ENCODE measurements at places on chromosomes 16 and 17.

DNA sequence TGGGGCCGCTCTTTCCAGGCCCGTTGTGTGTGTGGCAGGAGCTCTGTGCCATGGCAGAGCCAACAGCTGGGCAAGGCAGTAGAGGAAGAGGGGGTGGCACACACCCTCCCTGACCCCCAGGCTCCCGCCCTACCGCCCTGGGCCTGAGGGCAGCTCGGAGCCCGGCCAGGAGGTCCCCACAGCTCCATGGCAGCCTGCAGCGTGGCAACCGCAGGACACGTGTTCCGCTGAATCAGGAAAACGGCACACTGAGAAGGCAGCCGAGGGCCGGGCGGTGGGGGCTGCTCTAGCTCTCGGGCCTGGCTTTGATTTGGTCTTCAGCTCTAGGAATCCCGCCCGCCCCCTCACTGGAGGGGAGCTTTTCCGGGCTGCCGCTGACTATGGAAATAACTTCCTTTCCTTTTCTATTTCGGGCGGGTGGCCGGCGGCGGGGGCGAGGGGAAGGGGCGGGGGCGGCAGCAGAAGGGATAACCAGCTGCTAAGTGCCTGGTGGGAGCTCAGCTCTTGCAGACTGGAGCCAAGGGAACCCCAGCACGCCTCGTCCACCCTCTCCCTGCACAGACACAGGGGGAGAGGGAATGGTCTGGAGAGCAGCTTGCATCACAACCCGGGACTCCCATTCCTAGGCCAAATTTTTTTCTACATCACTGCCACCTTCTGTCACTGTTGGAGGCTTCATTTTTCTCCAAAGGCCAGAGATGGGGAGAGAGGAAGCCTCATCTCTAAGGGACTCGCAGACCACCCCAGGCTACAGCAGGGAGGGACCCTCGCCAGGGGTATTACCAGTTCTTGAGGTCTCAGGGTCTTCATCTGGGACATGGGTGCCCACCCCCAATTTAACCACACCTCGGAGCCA lies 24.8 kb upstream of the MRPS23 start:
- no peak for DNase-seq

DNA sequence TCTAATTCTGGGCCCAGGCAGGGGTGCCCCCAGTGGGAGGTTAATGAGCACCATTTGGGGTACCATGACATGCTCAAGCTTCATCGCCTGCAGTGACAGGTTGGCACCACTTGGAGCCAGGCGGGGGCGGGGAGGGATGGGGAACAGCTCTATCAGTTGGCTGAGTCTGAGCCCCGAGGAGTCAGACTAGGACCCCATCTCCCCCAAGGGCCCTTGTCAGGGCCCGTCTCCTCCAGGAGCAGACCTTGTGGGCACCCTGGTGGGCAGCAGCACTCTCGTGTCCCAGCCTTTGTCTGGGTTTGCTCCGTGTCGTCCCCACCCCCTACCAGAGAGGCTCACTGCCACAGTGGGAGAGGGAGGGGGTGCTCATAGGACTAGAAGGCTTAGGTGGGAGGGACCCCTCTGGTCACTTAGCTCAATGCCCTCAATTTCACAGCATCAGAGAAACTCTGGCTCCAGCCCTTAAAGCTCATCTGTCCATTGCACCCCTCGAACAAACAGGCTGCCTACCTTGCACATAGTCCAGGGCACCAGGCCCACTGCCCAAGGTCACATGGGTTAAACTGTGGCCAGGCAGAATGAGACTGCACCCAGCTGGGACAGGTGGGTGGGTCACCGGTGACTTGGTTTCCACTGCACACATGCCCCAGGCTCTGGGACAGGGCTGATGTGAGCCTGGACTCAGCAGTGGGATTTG lies 4.1 kb downstream of the PPP1R9B start:
- no peak for DNase-seq

GRCh38 chr17:5120036-5120435 lies 4.2 kb downstream of the USP6 start:
- no peak for DNase-seq

- no peak for DNase-seq
These were observed 12.4 kb upstream of the KATNB1 start for GRCh38 chr16:57723170-57723569.

- DNase-seq: no peak
These were observed 3.1 kb upstream of the CD300LD start for GRCh38 chr17:74595037-74595750.

- DNase-seq: peak; percentile 60
These were observed 364.9 kb downstream of the SNX29 start for GRCh38 chr16:12341423-12341822.

- no peak for DNase-seq
These were observed 26.5 kb downstream of the KANSL1 start for GRCh38 chr17:46166692-46167249.

- DNase-seq: no peak
These were observed 6.8 kb upstream of the EZH1 start for GRCh38 chr17:42751628-42752027.

GRCh38 chr17:83018658-83019193 lies 60.7 kb upstream of the METRNL start:
- no peak for DNase-seq

- peak; percentile 28 for DNase-seq
These were observed 21.9 kb upstream of the CDH5 start for GRCh38 chr16:66344533-66345145.

- DNase-seq: no peak
These were observed 176.8 kb downstream of the CCDC182 start for GRCh38 chr17:57568340-57568739.

DNA sequence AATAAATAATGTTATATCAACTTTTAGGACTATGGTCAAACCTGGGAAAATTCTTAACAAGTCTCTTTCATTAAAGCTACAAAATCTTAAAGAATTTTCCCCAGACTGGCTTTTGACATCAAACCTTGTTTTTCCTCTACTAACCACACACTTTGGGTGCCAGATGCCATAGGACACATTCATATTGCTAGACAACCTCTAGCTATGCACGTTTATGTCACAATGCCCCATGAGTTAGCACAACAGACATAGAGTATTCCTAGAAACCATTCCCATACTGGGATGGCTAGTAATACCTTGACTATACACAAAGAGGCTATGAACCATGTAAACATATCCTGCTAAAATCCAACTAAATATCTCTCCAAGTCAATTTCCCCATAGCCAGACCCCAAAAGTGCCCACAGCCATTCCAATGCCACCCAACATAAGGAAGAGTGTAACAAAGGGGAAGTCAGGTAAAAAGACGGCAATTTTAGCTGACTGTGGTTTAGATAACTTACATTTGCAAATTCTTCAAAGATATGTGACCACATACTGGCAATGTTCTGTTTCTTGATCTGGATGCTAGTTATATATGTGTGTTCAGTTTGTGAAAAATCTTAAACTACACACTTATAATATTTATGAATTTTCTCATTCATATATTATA lies 23.4 kb downstream of the SMURF2 start:
- no peak for DNase-seq

DNA sequence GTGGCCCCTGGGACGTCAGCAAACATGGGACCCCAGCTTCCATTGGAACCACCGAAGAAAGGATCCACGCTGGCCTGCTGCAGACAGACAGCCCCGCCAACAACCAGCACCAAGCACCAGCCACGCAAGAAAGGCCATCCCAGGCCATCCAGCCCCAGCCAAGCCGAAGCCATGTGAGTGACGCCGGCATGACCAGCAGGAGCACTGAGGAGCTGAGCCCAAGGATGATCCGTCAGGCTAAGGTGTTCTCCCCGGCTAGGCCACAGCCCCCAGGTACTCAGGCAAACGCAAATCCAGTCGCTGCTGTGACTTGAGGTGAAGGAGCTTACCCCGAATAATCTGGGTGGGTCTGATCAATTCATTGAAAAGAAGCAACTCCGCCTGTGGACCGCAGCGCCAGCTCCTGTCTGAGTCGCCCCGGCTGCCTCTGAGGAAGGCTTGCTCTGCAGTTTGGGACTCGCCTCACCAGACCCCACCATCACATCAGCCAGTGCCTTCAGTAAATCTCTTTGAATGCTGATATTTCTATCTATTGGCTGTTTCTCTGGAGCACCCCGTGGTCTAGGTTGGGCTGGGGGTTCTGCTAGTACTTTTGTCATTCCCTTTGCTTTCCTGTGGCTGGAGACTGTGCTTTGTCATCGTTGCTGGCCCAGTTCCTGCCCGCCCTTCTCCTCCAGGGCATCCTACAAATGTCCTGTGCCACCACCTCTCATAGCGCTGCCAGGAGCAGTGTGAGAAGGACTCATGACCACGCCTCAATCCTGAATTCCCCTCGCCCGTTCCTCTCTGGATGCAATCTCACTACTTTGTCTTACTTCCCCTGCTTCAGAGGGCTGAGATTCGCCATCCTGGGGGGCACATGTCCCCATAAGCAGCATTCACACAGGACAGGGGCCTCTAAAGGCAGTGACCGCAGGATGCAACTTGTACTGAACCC lies 8.1 kb upstream of the CBX2 start:
- DNase-seq: no peak

DNA sequence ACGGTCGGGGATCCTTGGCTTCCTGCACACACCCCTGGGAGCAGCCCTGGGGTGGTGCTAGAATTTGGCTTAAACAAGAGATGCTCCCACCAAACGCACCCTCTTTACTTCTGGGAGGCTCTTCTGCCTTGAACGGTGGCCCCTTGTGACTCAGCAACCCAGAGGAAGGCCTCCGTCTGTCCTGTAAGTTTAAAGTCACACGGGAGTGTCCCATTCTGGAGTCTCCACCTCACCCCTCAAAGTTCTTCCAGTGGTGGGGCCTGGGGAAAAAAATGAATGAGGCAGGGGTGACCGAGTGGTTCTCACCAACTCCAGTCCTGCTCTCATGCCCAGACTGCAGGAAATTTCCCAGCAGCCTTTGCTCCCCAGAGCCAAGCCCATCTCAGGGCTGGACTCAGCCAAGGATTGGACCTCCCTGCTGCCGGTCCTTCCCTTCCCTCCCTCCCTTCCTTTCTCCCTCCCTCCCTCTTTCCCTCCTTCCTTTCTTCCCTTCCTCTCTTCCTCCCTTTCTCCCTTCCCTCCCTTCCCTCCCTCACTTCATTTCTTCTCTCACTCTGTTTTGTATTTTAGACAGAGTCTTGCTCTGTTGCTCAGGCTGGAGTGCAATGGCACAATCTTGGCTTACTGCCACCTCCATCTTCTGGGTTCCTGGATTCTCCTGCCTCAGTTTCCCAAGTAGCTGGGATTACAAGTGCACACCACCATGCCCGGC lies 11.4 kb downstream of the ITGAD start:
- DNase-seq: no peak

GRCh38 chr16:52095471-52095870 lies 451.5 kb downstream of the TOX3 start:
- no peak for DNase-seq

DNA sequence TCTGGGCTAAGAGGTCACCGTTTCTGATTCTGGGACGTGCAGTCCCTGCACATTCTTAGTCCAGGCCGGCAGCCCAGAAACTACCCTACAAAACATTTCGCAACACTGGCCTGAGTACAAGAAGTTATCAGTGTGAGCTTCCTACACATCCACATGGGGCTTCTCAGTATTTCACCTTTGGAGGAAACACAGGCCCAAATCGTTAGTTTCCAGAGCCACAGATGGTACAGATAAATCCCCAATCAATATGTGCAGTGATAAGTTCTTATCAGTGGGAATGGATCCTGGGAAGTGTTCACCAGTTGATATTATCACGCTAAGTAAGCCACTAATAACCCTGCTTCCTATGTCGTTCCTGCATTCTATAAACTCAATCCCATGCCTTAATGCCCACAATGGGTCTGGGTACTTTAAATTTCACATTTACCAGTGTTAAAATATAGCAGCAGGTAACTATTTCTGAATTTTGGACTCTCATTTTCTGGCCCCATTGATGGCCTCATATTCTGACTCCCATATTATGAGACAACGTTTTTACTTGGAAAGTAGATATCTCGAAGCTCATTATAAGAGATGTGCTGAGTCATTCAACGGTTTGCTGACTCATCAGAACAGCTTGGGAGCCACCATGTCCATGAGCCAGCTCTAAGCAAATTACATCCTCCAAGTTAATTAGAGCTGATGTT lies 370.2 kb upstream of the MAF start:
- DNase-seq: no peak

GRCh38 chr16:68091380-68092261 lies 6.5 kb downstream of the NFATC3 start:
- DNase-seq: peak; percentile 28

- no peak for DNase-seq
These were observed 1.8 kb upstream of the ALDOC start for GRCh38 chr17:28578246-28579195.

- DNase-seq: no peak
These were observed 2.5 kb downstream of the UBE2I start for GRCh38 chr16:1311738-1312466.

DNA sequence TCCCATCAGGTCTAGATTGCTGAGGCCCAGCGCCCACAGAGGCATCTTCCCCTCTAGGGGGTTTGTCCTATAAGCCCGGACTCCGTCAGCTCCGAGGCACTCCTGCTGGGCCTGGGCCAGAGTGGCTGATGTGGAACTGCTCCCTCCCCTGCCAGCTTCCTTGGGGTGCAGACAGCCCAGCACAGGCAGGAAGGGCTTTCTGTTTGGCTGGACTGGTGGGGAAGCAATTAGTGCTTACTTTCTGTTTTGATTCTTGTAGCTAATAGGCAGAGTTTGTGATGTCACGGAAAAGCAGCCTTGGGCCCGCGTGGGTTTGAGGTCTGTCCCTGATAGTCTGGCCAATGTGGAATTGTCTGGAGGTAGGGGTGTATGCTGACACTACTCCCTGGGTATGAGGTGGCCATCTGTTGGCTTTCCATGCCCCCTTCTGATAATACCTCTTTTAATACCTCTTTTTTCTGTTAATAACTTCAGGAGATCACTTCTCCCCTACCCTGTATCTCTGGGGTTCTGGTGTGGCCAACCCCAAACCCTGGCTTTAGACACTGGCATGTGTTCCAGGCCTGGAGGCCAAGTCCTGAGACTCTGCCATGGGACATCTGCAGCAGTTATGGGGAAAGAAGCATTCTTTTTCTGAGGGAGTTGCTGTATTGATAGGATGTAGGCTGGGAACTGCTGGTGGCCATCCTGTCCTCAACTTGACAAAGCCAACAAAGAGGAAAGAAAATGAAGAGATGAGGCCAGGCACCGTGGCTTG lies 190.9 kb downstream of the RAB11FIP4 start:
- DNase-seq: no peak

GRCh38 chr17:34579979-34580684 lies 750 bp downstream of the TMEM132E start:
- DNase-seq: no peak
